DMS79 treated with DMSO at 0.1 percent for 48 hours (cell line): ENCODE measurements at places on chromosomes 5 and 9.
A peak's percentile ranks its signal among the peaks of the same experiment; 100 is the strongest.

DNA sequence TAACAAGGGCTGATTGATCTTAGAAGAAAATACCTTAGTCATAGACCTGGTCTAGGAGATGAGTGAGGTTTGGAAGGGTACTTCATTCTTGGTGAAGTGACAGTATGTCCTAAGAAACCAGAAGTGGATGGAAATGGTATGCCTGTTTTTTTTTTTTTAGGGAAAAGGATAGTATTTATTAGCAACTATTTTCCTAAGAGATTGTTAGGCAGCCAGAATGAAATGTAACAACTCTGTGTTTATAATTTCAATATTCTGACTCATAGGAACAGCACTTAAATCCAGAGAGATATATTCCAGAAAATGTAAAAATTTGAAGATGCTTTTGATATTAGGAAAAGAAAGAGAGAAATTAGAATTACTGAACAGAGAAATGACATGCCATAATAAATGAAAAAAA, 21.2 kb upstream of the ARL14EPL start:
- DNase-seq, result no peak

DNA sequence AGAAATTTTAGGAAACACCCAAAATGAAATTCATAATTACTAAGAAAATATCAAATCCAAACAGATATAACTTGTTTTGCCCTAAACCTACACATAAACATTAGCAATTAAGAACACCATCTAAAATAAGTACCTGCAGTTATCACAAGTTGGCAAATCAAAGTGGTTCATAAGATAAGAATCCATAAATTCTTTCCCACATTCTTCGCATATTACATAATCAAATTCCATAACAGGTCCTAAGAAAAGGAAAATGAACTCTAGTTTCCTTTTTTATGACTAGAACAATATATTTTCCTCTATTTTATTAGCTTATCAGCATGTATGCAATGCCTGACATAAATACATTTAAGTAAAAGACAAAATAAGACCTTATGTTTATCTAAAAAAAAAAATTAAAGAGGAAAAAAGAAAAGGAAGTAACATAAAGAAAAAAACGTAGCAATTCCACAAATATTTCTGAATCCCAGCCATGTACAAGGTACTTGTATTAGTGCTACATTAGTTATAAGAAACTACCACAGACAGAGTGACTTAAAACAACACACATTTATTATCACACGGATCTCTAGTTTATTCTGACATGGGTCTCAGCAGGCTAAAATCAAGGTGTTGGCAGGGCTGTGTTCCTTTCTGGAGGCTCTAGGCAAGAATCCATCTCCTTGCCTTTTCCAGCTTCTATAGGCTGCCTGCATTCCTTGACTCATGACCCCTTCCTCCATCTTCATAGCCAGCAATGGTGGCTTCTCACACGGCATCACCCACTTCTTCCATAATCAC, 7.5 kb downstream of the XPA start:
- no peak for DNase-seq

- no peak for DNase-seq
Observed at GRCh38 chr9:105206821-105207699, 37.4 kb upstream of the SLC44A1 start.

- DNase-seq, result no peak
Observed at GRCh38 chr5:119878712-119879111, 249.4 kb downstream of the FAM170A start.

DNA sequence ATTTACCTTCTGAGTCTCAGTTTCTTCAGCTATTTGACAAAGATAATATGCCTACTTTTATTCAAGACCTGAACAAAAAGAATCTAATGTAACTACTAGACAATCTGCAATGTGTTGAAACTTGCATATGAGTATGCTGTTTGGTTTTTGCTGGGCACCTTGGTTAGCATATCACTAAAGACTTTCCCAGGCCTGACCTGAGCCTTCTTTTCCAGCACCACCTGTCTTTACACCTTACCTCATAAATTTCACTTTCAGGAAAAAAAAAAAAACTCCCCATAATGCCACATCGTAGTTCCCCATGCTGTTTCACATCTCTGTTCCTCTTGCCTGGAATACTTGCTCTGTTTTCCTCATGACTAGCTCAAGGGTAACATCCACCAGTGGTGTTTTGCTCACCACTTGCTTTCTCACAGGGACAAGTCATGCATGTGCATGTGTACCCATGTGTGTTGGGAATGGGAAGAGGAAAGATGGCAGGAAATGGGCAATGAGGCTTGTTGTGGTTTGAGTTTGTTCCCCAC, 45.6 kb upstream of the TLE4 start:
- DNase-seq, result no peak

GRCh38 chr9:95876595-95876994, 1.1 kb downstream of the ERCC6L2 start:
- DNase-seq, result no peak

DNA sequence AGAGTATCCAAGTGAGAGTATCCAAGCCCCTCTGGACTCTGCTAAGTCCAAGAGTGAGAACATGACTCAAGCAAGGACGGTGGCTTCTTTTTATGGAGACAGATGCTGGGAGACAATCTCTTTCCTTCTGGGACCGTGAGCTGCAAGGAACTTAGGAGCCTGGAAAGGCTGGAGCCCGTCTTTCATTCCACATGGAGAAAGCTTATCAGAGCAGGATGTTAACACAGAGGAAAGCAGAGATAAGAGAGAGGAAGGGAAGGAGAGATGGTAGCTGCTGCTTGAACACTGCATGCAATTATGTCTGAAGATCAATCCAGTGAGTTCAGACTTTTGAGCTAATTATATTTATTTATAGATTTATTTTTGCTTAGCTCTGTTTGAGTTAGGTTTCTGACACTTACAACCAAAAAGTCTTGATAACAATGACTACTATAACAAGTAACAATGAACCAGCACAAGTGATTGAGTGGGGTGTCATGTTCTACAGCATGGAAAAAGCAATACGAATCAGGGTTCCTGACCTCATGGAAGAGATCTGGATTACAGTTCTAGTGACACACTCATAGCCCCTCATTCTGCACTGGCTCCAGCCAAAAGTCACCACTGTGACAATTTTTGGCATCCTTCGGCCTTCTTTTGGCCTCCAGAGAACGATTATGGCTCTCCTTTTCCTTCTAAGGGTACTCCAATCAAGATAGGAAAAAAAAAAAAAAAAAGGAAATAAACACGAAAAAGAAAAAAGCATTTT, 71.5 kb downstream of the PRLR start:
- DNase-seq, result peak; percentile 29

- no peak for DNase-seq
Observed at GRCh38 chr9:5869315-5870019, 21.2 kb upstream of the MLANA start.

DNA sequence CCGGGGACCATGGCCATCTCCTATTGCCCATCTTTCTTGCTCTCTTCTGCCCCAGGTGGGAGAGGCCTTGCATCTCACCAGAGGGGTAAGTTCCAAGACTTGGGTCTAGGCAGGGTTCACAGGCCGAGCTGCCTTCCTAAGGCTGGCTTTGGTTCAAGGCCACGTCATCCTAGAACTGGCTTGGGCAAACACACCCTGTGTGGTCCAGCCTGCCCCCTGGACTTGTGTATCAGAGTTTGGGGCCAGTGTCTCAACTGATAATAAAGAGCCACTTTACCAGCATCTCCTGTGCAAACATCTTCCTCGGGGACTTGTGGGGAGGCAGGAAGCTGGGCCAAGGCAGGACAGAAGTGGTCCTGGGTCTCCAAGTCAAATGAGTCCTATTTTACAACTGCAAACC, 17.8 kb downstream of the BOD1 start:
- DNase-seq, result no peak

GRCh38 chr5:72541501-72542225, 34.5 kb upstream of the ZNF366 start:
- DNase-seq, result no peak

- no peak for DNase-seq
Observed at GRCh38 chr9:75105841-75106240, 17.5 kb downstream of the OSTF1 start.

DNA sequence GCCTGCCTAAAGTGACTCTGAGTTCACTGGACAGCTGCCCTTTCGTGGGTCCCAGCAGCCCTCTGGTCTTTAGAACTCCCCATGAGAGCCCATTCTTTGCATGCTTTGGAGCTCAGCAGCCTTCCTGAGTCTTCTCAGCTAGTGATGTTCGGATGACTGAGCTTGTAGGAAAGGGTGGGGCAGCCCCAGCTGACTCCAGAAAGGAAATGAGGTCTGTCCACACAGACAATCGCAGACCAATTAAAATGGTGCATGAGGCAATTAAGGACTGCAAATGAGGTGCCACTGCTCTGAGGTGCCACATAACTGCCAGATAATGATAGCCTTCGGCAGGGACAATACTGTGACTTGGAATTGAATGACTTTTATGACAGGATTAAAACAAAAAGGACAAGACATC, 25.4 kb upstream of the TOMM5 start:
- DNase-seq, result no peak

DNA sequence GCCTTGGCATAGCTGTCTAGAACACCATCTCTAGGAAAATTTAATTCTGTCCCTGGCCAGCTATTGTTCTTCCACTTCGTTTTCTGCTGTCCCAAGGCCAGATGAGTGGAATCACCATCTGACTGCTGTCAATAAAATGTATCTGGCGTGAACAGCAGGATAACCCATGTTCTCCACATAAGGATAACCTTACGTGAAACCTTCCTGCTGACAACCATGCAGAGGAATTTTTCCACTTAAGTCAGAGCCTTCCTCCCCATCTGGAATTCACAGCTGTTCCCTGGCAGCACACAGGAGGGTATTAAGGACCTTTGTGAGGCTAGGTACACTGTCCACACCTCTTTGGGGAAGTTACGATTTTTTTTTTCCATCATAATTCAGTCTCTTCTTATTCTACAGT, 28.6 kb downstream of the RNF44 start:
- no peak for DNase-seq

- DNase-seq, result no peak
Observed at GRCh38 chr5:72633649-72634048, 126.4 kb upstream of the ZNF366 start.

DNA sequence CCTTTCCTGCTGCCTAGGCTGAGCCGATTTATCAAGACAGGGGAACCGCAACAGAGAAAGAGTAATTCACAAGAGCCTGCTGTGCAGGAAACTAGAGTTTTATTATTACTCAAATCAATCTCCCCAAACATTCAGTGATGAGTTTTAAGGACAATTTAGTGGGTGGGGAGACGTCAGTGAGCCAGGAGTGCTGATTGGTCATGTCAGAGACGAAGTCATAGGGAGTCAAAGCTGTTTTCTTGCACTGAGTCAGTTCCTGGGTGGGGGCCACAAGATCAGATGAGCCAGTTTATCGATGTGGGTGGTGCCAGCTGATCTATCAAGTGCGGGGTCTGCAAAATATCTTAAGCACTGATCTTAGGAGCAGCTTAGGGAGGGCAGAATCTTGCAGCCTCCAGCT, 19.0 kb downstream of the SNX24 start:
- DNase-seq, result no peak

DNA sequence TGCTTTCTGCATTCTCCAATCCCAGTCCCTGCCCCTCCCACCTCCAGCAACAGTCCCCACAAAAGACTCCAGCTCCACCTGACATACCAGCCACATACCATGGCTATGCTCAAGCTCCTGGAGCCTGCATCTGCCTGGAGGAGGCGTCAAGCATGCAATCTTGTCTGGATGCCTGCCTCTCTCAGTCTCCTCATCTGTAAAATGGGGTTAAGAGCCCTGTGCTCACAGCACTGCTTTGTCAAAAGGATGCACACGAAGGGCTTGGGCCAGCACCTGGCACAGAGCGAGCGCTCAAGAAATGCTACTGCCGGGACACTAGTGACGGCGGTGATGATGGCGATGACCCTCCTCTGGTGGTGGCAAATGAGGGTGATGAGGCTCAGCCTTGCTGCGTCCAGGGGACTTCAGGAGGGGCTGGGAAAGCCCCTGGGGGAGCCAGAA, 202.9 kb upstream of the IER5L start:
- DNase-seq, result no peak

- no peak for DNase-seq
Observed at GRCh38 chr5:60410427-60410826, 289.5 kb downstream of the DEPDC1B start.

DNA sequence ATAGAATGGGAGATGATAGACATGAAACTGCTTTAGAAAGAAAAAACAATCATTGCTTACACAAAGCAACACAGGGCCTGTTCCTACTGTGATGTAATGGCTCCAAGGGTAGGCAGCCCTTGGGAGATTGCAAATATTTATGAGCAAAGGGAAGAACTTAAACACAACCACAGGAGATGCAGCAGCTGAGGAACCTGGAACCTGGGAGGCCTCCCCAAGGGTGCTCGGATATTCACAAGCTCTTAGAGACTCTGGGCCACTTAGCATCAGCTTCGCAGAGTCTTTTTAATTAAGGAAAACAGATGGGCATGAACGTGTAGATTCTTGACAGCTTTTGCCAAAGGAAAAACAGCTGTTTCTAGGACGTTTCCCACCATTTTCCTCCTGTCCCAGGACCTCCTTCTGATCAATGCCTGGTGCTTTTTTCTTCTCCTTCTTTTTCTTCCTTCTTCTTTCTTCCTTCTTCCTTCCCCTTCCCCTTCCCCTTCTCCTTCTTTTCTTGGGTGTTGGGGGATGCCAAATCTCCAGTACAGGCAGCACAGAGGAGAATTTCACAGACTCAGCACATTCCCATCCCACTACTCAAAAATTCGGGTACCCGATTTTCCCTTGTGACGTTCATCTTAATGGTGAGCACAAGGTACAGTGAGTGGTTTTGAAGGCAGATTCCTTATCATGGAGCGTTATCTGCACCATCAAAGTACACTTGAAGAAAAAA, 28.1 kb upstream of the TCF7 start:
- no peak for DNase-seq

- DNase-seq, result no peak
Observed at GRCh38 chr5:124104344-124104743, 592.4 kb downstream of the CSNK1G3 start.

GRCh38 chr5:61578858-61579503, 246.9 kb downstream of the ZSWIM6 start:
- no peak for DNase-seq

DNA sequence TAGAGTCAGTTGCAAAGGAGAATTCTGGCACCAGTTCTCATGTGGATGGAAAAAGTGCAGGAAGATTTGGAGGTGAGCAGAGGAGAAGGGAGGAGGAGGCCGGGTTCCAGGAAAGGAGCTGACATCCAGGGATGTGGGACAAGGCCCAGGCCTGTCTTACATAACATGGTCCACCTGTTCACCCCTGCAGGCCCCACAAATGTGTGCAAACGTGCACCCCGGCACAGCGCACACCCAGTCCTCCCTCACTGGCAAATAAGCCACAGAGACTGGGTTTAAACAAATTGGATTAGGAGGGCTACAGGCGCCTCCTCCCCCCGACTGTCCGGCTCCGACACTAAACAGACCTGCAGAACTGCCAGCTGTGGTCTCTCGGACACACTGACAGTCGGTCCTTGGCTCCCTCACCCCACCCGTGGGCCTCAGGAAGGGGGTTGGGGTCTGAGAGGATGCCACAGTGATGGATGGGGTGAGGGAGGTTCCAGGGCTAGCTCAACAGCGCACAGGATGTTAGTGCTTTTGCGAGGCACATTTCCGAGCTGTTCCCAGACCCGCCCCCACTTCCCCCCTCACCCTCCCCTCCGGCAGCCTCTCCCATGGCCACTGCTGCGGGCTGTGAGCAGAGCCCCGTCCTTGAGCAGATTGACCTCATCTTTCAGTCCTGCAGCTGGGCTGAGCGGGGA, 43.4 kb upstream of the IL17B start:
- no peak for DNase-seq

- no peak for DNase-seq
Observed at GRCh38 chr9:89974582-89974981, 369.8 kb downstream of the GADD45G start.
